ENCODE measurements at places on chromosomes 11 and 22.
A peak's percentile ranks its signal among the peaks of the same experiment; 100 is the strongest.

GRCh38 chr22:21450320-21450831, 16.8 kb upstream of the TMEM191C start:
- no peak for DNase-seq

- no peak for DNase-seq
Measured at GRCh38 chr11:10302359-10302743, 2.5 kb upstream of the ADM start.

DNA sequence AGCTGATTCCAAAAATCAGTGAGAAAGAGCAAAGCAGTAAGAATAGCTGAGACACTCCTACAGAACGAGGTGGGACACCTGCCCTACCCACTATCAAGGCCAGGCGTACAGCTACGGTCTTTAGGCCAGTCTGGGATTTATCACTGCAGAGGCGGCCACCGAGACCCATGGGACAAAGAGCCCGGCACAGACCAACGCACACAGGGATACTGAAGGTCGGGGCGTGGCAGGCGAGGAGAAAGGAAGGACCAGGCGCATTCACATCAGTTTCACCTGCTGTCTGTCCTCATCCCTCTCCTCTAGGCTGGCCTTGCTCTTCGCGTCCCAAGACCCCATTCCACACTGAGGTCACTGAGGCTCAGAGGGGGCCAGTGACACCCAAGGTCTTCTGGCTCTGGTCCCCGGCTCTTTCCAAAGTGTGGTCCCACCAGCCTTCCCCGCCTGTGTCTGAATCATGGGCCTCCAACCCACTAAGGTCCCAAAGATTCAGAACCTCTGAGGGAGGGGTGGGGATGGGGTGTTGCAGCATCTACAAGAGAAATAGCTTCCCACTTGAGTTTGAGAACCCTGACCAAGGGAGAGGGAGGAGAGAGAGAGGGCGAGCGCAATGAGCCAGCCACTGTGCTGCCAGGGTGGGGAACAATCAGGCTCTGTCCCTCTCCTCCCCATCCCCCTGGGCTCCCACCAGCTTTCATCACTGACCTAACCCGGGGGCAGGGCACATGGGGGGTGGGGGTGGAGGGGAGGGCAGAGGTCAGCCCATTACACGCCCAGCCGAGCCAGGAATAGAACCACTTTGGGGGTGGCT, 7.2 kb upstream of the PICK1 start:
- no peak for DNase-seq

GRCh38 chr11:33779849-33780528, 5.7 kb upstream of the FBXO3 start:
- DNase-seq = no peak

DNA sequence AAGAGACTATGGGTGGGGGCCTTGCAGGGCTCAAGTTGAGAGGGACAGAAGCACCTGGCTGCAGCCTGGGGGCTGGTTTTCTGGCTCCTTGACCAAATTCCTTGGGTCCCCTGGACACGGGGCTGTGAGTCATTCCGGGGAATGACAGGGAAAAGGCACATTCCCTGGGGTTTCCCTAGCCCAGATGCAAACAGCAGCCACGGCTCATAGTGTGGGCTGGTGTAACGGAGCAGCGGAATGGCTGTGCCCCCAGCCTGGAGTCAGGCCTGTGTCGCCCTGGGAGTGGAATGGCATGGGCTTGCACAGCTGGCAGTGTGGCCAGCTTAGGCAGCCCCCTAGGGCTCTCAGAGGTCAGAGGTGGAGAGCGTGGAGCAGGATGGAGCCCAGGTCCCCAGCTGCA, 77.6 kb upstream of the KCNQ1OT1 start:
- no peak for DNase-seq

DNA sequence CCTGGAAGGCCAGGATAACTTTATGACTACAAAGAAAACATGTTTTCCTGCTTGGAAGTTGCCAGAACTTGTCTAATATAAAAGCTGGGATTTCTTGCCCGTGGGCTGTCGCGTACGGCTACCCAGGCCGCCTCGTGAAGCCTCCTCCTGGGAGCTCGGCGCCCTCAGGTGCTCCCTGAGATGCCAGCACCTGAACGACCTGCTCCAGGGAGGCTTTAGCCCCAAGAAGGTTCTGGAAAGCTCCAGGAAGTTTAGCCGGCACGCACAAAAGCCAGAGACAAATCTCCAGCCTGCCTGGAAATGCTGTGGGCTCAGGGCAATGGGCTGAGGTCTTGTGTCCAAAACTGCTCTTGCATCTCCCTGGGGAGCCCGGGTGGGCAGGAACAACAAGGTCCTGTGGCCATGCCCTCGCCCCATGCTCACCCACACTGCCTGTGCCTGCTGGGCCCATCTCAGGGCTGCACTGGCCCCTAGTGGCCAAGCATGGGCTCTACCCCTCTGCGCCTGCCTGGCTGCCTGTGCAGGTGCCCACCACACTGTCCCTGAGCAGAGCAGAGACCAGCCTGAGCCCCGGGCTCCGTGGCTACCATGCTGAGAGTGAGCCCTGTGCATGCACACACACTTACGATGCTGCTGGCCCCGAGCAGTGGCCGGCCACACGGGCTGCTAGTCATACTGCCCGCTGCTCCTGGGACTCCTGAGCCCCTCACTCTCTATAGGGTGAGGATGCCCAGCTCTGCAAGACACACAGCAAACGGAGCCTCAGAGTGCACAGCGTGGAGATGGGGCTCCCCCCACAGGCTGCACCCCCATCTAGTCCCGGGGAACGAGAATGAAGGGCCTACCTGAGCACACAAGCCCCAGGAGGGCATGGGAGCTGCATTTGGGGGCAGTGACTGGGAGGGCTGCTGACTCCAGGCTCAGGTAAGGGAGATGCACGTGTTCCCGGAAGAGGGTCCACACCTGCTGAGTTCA, 4.9 kb upstream of the CELSR1 start:
- peak; percentile 55 for DNase-seq

GRCh38 chr11:75507571-75507970, 18.2 kb downstream of the GDPD5 start:
- DNase-seq = no peak

GRCh38 chr22:30253205-30253852, 6.8 kb upstream of the LIF start:
- no peak for DNase-seq

GRCh38 chr11:67435031-67435726, 2.3 kb downstream of the PTPRCAP start:
- no peak for DNase-seq

GRCh38 chr11:100936781-100937180, 192.8 kb downstream of the PGR start:
- no peak for DNase-seq

DNA sequence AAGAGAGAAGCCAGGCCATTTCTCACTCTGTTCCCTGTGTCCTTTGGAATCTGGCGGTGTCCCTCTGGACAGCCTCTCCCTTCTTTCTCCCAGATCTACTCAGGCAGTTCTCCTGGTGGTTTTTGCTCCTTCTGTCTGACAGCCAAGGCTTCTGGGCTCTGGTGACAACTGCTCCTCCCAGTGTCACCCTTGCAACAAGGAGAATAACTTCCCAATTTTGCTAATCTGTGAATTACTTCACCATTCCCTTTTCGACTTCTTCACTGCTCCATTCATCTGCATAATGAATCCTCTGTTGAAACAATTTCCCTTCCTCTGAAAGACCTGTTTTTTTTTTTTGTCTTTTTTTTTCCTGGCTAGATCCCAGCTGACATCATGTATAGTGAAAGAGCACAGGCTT, 56.3 kb upstream of the PDE3B start:
- DNase-seq = no peak

DNA sequence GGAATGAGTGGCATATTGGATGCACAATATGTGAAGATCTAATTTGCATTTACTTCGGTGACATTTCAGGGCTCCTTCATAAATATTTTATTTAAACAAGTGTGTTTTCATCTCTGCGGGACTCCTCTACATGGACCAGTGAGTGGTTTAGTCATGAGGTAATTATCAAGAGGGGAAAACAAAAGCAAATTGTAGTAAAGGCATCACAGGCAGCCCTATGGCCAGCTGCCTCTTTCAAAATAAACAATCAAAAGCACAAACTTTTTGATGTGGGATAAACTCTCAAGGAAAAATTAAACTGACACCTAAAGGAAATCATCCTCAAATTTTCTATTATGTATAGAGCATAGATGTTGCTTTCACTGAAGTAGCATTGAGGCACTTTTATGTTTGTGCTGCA, 6.0 kb downstream of the SYT9 start:
- no peak for DNase-seq

DNA sequence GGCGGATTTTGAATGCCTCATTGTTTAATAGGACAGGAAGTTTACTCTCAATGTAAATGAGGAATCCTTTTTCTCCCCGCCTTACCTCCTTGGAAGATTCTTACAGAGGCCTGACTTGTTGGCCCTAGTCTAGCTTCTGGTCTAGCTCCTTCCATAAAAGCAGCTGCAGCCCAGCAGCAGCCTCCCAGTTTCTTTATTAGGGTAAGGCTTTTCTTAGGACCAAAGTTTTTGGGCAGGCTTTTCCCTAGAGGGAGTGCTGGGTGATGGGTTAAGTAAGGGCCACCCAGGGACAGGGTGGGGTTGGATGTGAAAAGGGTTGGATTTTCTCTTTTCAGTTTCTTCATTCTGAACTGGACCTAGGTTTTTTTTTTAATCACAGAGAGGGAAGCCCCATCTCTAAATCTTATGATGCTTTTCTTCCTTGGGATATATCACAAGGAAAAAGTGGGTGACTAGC, 49.7 kb downstream of the LIF start:
- DNase-seq = no peak

GRCh38 chr11:47394050-47394321, 14.4 kb upstream of the SLC39A13 start:
- no peak for DNase-seq

GRCh38 chr22:27766679-27767078, 34.9 kb downstream of the MN1 start:
- no peak for DNase-seq

GRCh38 chr22:42433754-42434682, 1.8 kb upstream of the NFAM1 start:
- no peak for DNase-seq

DNA sequence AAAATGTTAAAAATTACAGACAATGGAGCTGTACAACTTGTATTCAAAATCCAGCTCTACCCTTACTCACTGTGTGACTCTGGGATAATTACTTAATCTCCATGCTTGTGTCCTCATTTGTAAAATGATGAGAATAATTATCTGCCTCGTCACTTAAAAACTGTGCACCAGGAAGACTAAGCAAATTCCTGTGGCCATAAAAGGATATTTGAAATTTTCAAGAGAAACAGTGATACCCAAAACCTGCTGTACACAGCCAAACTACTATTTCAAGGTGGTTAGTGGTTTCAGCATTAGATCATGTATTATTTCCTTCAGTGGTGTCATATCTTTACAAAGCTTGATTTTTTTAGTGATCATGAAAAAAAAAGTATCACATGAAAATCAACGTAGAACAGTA, 136.9 kb downstream of the METTL15 start:
- DNase-seq = no peak

- peak; percentile 24 for DNase-seq
Measured at GRCh38 chr22:31230871-31231621, 18.9 kb downstream of the LIMK2 start.

DNA sequence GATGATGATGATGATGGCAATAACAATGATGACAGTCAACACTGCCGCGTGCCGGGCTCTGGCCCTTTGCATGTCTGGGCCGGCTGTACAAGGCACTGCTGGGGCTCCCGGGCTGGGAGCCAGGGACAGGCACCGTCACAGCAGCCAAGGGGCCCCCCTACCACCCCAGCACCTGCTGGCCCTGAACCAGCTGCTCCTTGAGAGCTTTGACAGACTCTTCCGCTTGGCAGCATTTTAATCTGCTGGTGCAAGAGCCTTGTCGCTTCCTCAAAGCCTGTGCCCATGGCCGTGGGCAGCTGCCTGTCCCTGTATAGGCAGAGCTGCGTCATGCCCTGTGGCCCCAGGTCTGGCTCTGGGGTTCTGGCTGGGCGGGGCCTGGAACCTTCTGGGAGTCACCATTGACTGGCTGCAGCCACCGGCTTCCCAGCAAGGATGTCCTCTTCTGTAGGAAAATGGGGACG, 12.9 kb upstream of the MUC6 start:
- no peak for DNase-seq

GRCh38 chr22:37669586-37669985, 5.8 kb upstream of the LGALS1 start:
- no peak for DNase-seq

DNA sequence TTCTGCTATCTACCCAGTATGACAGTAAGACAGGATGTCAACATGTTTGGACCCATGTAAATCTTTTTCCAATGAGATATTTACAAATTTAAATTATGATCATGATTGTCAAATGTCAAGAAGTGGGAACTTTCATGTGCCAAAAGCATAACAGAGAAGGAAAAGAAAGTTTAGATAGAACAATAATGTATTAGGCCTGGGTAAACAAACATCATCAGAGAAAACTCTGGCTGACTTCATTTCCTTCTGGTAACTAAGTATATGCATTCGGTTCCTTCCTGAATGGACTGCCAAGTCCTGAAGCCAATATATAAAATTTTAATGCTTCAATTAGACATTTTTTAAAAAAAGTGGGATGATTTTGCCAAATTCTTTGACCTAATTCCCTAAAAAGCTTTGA, 16.5 kb downstream of the RNF141 start:
- DNase-seq = no peak

GRCh38 chr11:59556917-59557348, 45.6 kb downstream of the OR4D9 start:
- no peak for DNase-seq

DNA sequence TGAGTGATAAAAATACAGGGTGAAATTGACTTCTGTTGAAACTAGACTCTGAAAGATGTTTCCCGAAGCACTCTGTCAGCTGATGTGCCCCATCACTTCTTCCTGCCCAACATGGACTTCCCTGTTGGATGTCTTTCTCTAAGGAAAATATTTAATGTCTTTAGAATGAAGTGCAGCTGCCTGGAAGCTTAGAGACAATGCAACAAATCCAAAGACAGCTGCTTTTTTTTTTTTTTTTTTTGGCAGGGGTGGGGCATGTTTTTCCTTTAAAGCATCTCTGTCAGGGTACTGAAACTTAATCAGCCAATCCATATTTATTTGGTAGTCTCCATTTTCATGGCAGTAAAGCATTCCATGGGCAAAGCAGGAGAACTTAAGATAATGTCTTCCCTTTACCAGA, 5.9 kb downstream of the JAM3 start:
- no peak for DNase-seq

- no peak for DNase-seq
Measured at GRCh38 chr11:9148035-9148434, 56.6 kb upstream of the SCUBE2 start.

DNA sequence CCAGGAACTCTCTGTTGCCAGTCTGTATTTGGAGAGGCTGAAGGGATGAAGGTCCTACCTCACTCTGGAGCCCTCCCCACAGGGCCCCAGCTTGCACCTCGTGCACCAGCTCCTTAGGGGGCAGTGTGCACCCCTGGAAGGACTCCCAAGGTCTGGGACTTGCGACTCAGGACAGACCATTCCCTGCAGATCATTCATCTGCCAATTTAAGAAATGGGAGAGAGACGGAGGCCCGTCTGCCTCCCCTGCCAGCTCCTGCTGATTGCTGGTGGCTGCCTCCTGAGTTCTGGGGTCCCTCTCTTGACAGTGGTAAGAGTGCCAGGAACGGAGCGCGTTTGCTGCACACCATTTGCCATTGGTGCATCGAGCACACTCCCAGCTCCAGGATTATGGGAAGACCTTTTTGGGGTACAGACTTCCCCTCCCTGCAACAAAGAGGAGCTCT, 27.4 kb upstream of the MALAT1 start:
- no peak for DNase-seq

- DNase-seq = no peak
Measured at GRCh38 chr22:19197997-19198865, 19.7 kb upstream of the SLC25A1 start.

Measured in stimulated activated naive CD4-positive, alpha-beta T cell treated with Interleukin-2 at 50 U/mL for 16 hours (primary cell).